ENCODE measurements at places on chromosomes 7 and 10. TPM values are rescaled to one million over a fixed set of nuclear protein-coding genes. Genes with fewer than 3 reads are reported as not detected.

DNA sequence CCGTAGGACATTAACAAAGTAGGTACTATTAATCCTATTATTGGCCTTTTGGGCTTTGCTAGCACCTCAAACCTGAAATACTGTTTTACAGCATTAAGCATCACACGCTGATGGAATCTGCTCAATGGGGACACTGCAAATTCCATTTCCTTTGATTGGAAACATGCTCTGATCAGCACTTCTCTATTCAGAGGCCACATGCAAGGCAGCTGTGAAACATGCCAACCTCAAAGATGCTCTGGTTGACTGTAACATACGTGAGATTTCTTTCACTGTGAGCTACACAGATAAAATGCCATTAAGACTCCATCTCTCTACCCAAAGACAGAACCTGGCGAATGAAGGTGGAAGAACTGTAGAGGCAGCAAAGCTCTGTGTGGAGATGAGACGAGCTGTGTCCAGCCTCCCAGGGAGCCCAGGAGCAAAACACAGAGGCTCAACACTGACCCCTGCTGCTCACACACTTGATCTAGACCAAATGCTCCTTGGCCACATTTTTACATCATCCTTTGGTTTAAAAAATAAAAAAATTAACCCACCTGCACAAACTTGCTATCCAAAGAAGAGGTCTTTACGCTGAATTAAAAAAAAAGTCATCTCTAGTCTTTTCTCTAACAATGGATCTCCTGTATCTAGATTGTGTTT lies 8.0 kb downstream of the RSU1 start:
- H3K27ac ChIP-seq: no peak overlapping the region
- H3K4me3 ChIP-seq: no peak overlapping the region
- no peaks in the 10 kb centered on the region for H3K36me3 ChIP-seq
- H3K27me3 ChIP-seq: no peaks in the 10 kb centered on the region

DNA sequence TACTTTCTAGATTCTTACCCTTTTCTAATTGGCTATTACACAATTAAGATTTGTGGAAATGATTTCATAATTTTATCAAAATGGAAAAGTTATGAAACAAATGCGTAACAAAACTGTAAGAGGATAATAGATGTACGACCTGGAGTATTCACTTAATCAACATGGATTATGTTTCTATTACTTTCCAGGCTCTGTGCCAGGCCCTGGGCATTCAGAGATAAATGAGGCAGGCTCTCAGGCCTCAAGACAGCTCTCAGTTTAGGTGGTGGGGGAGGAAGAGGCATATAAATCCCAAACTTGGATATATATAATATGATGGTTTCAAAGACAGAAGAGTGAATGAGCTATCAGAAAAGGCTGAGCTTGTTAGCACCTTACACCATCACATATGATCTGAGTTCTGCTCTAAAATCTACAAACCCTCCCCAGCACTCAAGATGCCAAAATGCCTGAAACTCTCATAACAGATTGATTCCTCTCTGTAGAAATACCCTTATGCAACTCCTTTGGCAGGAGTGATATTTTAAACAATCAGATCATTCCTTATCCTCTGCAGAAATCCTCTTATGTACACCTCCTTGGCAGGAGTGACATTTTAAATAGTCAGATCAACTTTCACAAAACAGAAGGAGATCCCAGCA lies 42.5 kb downstream of the ACBD5 start:
- H3K36me3 ChIP-seq: peaks cover 5% of the 10 kb centered on the region
- H3K27me3 ChIP-seq: no peaks in the 10 kb centered on the region
- no peak overlapping the region for H3K27ac ChIP-seq
- H3K4me1 ChIP-seq: no peaks in the 10 kb centered on the region
- no peak for DNase-seq

- H3K36me3 ChIP-seq: no peaks in the 10 kb centered on the region
- DNase-seq: no peak
- no peaks in the 10 kb centered on the region for H3K4me1 ChIP-seq
- no peaks in the 10 kb centered on the region for H3K27me3 ChIP-seq
- H3K27ac ChIP-seq: no peak overlapping the region
Measured at GRCh38 chr10:131920693-131921092, 19.9 kb downstream of the PPP2R2D start.

DNA sequence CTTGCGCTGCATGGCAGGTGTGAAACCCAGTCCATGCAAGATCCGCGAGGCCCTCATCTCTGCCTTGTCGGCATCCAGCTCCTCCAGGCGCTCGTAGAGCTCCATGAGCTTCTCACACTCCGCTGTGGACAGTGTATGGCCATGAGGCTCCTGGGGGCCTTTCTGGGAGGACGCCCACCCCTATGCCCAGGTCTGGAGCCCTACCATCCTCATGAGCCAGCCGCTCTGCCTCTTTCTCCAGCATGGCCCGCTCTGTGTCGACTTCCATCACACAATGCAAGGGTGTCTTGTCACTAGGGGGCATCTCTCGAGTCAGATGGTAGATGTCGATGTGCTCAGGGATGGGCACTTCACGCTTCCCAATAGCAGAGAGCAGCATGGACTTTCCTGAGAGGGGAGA lies 3.3 kb downstream of the ABCF2 start:
- peaks cover 28% of the 10 kb centered on the region for H3K36me3 ChIP-seq
- no peak overlapping the region for H3K4me3 ChIP-seq
- no peak for DNase-seq
- no peaks in the 10 kb centered on the region for H3K27me3 ChIP-seq

GRCh38 chr7:100384628-100385294 lies 11.5 kb downstream of the PILRA start:
- no peaks in the 10 kb centered on the region for H3K36me3 ChIP-seq
- H3K4me1 ChIP-seq: no peaks in the 10 kb centered on the region

DNA sequence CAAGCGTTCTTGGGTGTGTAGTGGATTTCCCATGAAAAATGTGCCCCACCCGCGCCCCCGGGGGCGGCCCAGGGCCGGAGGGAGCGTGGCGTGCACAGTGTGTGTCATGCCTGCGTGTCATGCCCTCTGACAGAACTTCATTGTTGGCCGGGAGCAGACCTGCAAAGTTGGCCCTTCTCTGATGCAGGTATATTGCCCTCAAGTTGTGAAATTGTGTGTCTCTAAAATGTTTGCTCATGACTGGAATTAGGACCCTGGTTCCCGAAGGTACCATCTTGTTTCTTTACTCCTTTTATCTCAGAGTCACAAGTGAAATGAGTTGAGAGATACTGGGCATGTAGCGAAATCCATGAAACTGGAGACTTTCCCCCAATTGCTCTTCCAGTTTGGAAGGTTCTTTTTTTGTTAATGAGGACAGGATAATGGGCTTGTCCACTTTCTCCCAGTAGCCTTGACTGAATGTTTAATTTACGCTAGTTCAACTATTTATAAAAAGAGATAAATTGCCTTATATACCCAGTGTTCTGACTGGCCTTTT lies 26.2 kb downstream of the ADK start:
- DNase-seq: peak; percentile 20
- peak overlapping the region; percentile 98 for H3K4me3 ChIP-seq
- peak overlapping the region; percentile 99 for H3K27ac ChIP-seq
- no peaks in the 10 kb centered on the region for H3K36me3 ChIP-seq
- peaks cover 46% of the 10 kb centered on the region for H3K4me1 ChIP-seq

GRCh38 chr7:15937571-15937970 lies 251.1 kb upstream of the MEOX2 start:
- no peak for DNase-seq
- H3K27ac ChIP-seq: no peak overlapping the region
- H3K4me3 ChIP-seq: no peak overlapping the region
- no peaks in the 10 kb centered on the region for H3K27me3 ChIP-seq
- H3K4me1 ChIP-seq: no peaks in the 10 kb centered on the region
- H3K36me3 ChIP-seq: no peaks in the 10 kb centered on the region

- no peaks in the 10 kb centered on the region for H3K4me1 ChIP-seq
- no peaks in the 10 kb centered on the region for H3K27me3 ChIP-seq
- no peak for DNase-seq
- no peaks in the 10 kb centered on the region for H3K36me3 ChIP-seq
Measured at GRCh38 chr7:95472581-95473161, 13.1 kb upstream of the ASB4 start.

DNA sequence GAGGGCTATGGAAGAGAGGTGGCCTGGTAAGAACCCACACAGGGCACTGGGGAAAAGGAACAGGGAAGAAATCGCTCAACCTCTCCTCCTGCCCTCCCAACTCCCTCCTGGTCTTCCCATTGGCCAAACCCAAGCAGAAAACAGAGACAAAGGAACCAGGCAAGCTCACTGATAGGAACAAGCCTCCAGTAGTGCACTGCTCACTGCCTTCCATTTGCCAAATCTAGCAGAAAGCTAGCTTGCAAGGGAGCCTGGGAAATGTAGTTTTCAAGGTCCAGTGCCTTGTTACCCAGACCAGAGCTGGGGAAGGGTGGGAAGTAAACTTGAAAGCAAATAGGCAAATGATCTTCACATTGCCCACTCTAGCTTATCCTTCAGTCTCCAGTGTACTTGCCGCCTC lies 556.1 kb upstream of the AUTS2 start:
- H3K4me1 ChIP-seq: no peaks in the 10 kb centered on the region
- H3K27ac ChIP-seq: no peak overlapping the region
- no peaks in the 10 kb centered on the region for H3K36me3 ChIP-seq
- no peak for DNase-seq
- no peak overlapping the region for H3K4me3 ChIP-seq

- DNase-seq: no peak
- H3K27ac ChIP-seq: no peak overlapping the region
- no peaks in the 10 kb centered on the region for H3K36me3 ChIP-seq
- H3K4me3 ChIP-seq: no peak overlapping the region
Measured at GRCh38 chr7:106466867-106467266, 182.1 kb upstream of the NAMPT start.

DNA sequence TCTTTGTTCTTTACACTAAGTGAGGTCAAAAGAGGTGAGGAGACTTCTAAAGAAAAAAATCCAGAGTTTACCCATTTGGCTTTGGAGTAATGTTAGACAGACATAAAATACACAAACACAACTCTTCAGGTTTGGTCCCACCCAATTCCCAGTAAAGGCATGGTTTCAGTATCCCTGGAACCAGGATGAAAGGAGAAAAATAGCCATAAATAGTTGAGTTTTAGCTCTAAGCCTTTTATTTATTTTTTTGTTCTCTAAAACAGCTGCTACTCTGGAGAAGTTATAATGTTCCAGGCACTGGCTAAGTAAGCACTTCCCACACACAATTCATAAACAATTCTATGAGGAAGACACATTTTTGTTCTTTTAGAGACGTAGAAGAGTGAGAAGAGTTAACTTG lies 4.0 kb downstream of the ABCB1 start:
- no peak for DNase-seq
- no peak overlapping the region for H3K27ac ChIP-seq
- H3K27me3 ChIP-seq: peaks cover 33% of the 10 kb centered on the region

The ARHGEF35 gene
- total RNA-seq: 12.0 TPM

All from Panc1 (cell line).